ENCODE measurements at places on chromosomes 13 and 19.

- DNase-seq, result no peak
These were observed 7.4 kb upstream of the TPP2 start for GRCh38 chr13:102589301-102589822.

DNA sequence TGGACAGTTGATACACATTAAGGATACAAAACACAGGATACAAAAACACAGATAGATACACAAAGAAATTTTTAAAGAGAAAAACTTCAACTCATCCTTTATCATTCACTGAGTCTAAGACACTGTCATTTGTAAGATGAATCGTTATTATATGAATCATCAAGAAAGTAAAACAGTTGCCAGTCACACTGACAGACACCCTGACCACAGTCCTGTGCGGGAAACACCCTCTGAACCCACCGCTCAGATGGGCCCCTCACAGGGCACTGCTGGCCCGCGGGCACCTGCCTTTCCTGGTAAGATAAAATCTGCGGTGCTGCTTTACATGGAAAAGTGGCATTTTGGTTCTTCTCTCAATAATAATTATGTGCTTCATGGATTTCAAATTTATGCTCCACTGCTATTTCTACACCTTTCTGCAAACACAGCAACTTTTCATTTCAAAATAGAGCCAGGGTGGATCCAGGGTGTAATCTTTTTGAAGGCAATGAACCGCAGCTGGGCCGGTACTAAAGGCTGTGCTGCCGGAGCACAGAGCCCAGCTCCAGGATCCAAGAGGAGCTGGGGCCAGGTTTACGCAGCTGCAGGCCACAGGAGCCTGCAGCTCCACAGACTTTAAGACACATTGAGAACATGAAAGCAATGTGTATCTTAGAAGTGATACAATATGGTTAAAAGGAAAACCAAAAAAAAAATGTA lies 76.8 kb downstream of the TUBGCP3 start:
- DNase-seq, result no peak

- no peak for DNase-seq
These were observed 5.7 kb downstream of the PIP5K1C start for GRCh38 chr19:3694361-3695123.

GRCh38 chr19:48654299-48655059 lies 8.5 kb upstream of the CA11 start:
- DNase-seq, result no peak

GRCh38 chr19:6227936-6228325 lies 51.8 kb downstream of the MLLT1 start:
- no peak for DNase-seq

- no peak for DNase-seq
These were observed 55.7 kb downstream of the NLRP12 start for GRCh38 chr19:53768401-53768800.

GRCh38 chr13:99812625-99813024 lies 158.9 kb downstream of the ZIC5 start:
- DNase-seq, result no peak

- DNase-seq, result no peak
These were observed 11.3 kb downstream of the PCID2 start for GRCh38 chr13:113196970-113197737.

GRCh38 chr13:80058626-80059025 lies 282.3 kb downstream of the SPRY2 start:
- no peak for DNase-seq

DNA sequence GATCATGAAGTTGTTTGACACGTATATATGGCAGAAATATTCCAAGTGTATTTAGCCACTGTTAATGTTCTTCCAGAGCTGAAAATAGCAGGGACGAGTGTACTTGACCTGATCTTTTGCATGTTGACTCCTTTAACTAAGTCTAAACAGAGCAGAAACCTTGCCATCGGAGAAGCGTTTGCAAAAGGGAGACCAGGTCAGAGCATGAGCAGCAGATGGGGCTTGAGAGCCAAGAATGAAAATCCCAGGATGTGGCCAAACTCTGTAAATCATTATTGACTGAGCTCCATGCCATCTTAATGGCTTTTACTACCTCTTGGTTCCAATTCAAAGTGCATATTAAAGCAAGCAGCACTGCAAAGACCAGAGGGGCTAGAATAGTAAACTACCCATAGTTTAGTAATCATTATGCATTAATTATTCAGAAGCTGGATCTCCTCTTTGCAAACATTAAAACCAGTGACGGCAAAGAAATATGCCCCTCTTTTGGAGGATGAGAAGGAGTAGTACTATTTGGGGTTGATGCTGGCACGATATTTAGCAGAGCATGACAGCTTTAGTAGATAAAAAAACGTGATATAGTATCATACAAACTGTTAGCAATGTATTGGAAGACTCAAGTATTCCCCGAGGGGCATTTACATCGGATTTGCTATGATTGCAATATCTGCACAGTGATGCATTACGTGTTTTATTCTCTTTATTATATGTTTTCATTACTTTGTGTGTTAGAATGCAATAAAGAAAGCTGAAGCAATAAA lies 55.7 kb downstream of the FAM216B start:
- no peak for DNase-seq

GRCh38 chr19:15101479-15102082 lies 5.6 kb upstream of the SYDE1 start:
- DNase-seq, result peak; percentile 64

DNA sequence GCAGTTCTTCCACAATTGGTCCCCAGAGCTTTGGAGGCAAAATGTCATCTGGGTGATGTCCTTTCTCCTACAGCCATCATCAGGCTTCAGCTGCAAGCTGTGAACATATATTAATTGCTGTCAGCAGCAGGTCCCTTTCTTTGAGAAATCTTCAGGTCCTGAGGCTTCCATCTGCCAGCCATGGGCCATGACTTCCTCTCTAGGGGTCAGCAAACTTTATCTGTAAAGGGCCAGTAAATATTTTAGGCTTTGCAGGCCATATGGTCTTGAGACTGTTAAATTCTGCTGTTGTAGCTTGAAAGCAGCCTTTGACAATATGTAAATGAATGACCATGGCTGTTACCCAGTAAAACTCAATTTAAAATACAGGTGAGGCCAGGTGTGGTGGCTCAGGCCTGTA lies 27.1 kb downstream of the SERP2 start:
- DNase-seq, result no peak

DNA sequence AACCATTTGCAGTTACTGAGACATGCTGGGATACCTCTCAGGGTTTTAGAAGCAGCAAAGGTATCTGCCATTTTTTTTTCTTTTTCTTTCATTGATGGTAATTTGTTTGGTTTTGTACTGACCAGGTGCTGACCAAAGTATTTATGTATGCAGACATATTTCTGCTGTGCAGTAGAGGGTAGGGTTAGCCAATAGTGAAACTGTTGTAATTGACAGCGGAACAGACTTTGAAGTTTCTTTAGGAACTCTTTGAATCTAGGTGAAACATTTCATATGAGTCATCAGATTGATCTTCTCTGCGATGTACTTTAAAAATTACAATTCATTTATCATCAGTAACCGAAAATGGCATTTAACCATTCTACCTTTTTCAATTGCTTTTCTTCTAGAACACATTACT lies 63.0 kb downstream of the ITGBL1 start:
- DNase-seq, result no peak

DNA sequence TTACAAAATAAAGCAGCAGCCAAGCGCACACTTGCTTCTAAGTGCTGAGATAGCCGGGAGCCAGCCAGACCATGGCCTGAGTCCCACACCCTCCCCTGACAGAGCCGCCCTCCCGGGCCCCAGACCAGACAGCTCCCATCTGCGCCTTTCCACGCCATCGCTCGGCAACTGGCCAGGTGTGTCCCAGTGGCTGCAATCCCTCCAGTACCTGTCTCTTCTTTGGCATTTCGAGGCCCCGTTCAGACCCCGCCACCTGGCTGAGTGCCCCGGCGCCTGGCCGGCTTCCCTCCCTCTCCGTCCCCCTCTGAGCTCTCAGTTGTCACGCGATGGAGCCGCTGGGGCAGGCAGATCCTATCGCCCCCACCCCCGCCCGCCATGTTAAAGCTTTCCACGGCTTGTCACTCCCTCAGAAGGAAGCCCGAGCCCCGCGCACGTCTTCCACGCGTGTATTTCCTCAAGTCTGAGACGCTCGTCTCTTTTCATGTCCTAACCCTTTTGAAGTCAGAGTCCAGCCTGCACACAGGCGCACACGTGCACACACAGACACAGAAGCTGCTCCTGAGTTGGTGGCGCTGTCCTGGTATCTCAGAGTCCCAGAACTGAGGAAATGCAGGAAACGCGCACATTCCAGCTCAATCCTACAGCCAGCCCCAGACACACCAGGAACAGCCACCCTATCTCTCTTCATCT lies 7.9 kb downstream of the MLLT1 start:
- DNase-seq, result no peak

- DNase-seq, result no peak
These were observed 5.1 kb upstream of the DHDH start for GRCh38 chr19:48928164-48929025.

- no peak for DNase-seq
These were observed 428.5 kb downstream of the SPRY2 start for GRCh38 chr13:79912403-79912802.

- DNase-seq, result no peak
These were observed 100.0 kb downstream of the GADD45B start for GRCh38 chr19:2575734-2576481.

GRCh38 chr19:38024992-38025908 lies 118.2 kb downstream of the SIPA1L3 start:
- no peak for DNase-seq

GRCh38 chr13:112869202-112870050 lies 99.6 kb upstream of the MCF2L start:
- DNase-seq, result no peak
